Upper lobe of left lung (tissue), 6 donors: ENCODE measurements at places on chromosomes 6 and 20. TPM values are rescaled to one million over a fixed set of nuclear protein-coding genes. Genes with fewer than 3 reads are reported as not detected.
A peak's percentile ranks its signal among the peaks of the same experiment; 100 is the strongest.

DNA sequence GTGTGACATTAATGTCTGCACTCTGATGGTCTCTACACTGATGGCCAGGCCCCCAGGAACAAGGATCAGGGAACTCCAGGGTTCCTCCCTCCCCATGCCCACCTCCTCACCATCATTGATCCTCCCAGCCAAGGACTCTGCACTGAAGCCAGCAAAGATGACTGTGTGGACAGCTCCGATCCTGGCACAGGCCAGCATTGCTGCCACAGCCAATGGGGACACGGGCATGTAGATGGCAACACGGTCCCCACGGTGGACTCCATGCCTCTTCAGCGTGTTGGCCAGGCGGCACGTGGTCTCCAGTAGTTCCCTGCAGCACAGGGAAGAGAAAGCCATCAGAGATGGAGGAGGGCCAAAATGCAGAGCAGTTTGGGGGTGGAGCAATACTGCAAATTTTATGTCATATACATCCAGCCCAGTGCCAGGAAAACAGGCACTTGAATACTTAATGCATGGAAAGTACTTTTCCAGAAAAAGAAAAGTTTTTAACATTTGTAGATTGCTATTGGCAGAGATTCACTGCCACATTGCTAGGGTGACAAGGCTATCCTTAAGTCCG lies 27.2 kb downstream of the ACSS1 start:
- no peak overlapping the region for H3K4me3 ChIP-seq
- H3K27me3 ChIP-seq = no peaks in the 10 kb centered on the region
- H3K4me1 ChIP-seq = peaks cover 28% of the 10 kb centered on the region
- H3K27ac ChIP-seq = no peak overlapping the region
- peaks cover 7% of the 10 kb centered on the region for H3K36me3 ChIP-seq

DNA sequence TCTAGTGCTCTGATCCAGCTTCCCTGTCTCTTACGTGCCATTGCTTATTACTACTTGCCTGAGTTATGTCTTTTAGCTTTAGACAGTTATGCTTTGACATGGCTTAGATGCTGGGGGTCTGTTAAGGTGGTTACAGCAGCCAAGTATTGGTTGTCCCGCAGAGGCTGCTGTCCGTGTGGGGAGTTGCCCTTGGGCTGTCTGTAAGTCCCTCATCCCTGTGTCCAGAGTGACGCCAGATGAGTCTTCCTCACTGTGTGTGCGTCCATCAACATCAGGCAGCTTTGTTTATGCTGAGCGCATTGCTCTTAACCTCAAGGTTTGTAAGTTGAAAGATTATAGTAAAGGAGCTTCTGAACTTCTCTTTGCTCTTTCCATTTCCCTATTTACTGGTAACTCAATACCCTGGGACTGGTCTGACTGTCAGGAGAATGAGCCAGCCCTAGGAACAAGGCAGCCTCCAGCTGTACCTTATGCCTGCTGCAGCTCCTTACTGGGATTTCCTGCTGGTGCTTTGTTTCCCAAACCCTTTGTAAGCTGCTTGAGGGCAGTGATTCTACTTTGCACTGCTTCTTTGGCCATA lies 7.2 kb downstream of the FAM120B start:
- H3K4me1 ChIP-seq = no peaks in the 10 kb centered on the region
- no peak overlapping the region for H3K27ac ChIP-seq
- no peaks in the 10 kb centered on the region for H3K36me3 ChIP-seq
- no peak overlapping the region for H3K4me3 ChIP-seq
- no peaks in the 10 kb centered on the region for H3K27me3 ChIP-seq

DNA sequence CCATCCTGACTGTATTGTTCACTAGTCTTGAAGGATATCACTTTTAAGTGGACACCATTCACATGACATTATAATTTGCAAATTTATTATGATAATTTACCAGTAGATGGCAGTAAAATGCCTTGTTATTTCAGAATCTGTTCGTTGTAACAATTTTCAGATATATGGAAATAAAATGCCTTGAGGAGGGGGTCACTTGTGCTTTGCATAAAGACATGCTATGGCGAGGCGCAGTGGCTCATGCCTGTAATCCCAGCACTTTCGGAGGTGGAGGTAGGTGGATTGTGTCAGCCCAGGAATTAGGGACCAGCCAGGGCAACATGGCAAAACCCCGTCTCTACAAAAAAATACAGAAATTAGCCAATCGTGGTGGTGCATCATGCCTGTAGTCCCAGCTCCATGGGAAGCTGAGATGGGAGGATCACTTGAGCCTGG lies 9.0 kb upstream of the NCOA6 start:
- no peaks in the 10 kb centered on the region for H3K4me1 ChIP-seq
- no peaks in the 10 kb centered on the region for H3K36me3 ChIP-seq
- H3K27ac ChIP-seq = no peak overlapping the region
- no peak for DNase-seq

DNA sequence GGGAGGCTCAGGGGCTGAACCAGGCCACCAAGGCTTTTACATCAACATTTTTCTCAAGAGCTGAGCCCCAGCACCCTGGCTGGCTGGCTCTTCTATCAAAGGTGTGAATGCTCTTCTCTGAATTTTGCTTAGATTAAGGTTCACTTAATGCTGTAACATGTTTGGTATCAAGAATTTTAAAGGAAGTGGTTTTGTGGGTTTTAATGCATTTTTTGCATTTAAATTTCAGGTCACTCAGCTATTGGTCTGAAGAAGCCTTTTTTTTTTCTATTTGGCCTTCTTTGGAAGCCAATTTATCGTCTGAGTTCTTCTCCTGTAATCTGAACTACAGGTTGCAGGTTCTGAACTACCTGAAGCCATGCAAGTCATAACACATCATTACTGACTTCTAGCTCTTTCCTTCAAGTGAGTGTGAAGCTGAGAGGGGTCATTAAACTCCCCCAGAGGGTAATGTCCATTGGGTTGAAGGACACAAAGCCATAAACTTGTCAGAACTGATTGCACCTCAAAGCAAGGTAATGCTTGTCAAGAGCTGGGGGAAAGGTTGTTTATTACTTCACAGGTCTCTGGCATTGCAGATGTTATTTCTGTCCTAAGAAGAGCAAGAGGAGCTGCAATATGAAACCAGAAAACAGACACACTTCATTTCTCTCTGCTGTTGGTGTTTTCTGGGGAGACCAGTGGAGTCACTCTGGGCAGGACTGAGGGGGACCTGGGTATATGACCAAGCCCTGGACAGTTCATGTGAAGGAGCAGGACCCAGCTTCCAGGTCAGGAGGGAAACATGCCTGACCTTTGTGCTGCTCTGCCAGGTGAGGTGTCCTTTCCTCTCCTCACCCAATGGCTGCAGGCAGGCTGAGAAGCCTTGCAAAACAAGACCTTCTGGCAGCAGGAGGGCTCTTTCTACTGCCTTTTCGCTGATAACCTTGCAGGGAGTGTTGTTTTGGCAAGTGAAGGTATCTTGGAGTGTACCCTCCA lies 26.1 kb upstream of the NEDD9 start:
- DNase-seq = peak; percentile 67
- peaks cover 29% of the 10 kb centered on the region for H3K4me1 ChIP-seq
- no peaks in the 10 kb centered on the region for H3K36me3 ChIP-seq
- no peaks in the 10 kb centered on the region for H3K27me3 ChIP-seq
- H3K27ac ChIP-seq = peak overlapping the region; percentile 60

GRCh38 chr6:43075670-43076463 lies at the start of gene PTK7:
TSS of gene PTK7 (plus strand) at chr6:43076314. CDS start at chr6:43076489, 175 bp downstream.
- no peaks in the 10 kb centered on the region for H3K27me3 ChIP-seq
- DNase-seq = peak; percentile 94
- H3K27ac ChIP-seq = peak within 1 kb of the TSS; percentile 86
- H3K4me1 ChIP-seq = peaks cover 21% of the 10 kb centered on the region

GRCh38 chr6:168529214-168529613 lies 88.2 kb downstream of the SMOC2 start:
- H3K27me3 ChIP-seq = no peaks in the 10 kb centered on the region
- no peak overlapping the region for H3K27ac ChIP-seq
- no peaks in the 10 kb centered on the region for H3K4me1 ChIP-seq
- no peak for DNase-seq
- H3K36me3 ChIP-seq = no peaks in the 10 kb centered on the region

- no peak overlapping the region for H3K4me3 ChIP-seq
- no peaks in the 10 kb centered on the region for H3K27me3 ChIP-seq
- H3K27ac ChIP-seq = no peak overlapping the region
- no peak for DNase-seq
Observed at GRCh38 chr6:74181471-74181870, 485.5 kb downstream of the CD109 start.

Gene PGC
- total RNA-seq = 3,855 TPM

Gene OR12D3
- not detected for total RNA-seq

Gene HSD17B8
- 8.2 TPM for total RNA-seq

Gene TREML2
- total RNA-seq = 0.67 TPM

Gene POPDC3
- 0.34 TPM for total RNA-seq

Gene ADGRG6
- 32.2 TPM for total RNA-seq

Gene GRM1
- total RNA-seq = not detected
